ENCODE measurements at places on chromosomes 7 and 10. TPM values are rescaled to one million over a fixed set of nuclear protein-coding genes. Genes with fewer than 3 reads are reported as not detected.

DNA sequence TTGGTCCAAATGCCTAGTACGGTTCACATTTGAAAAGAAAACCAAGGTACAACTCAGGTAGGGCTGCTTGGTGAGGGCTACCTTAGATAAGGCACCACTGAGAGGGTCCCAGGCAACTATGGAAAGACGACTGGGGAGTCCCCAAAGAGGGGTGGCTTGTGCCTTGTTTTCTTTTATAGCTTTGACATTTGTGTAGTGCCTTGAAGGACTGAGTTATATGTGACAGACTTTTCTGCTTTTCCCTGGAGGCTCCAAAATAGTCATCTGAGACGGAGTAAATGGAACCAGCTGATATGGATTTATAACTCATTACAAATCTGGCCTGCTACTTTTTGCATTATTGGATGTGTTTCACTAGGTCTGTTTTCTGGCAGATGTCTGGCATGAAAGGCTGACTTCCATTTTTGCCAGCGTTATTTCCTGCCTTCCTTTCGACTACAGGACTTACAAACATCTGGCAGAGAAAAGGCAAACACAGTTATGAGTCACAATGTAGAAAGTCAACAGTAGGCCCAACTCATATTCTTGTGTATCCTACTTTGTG is 88.2 kb upstream of the IMMP2L start:
- DNase-seq = no peak

- no peak for DNase-seq
Measured at GRCh38 chr10:21326594-21327288, 198.7 kb downstream of the SKIDA1 start.

GRCh38 chr7:50598460-50599343 is 33.5 kb upstream of the DDC start:
- DNase-seq = no peak

- no peak for DNase-seq
Measured at GRCh38 chr10:79260811-79261740, 86.2 kb upstream of the PPIF start.

DNA sequence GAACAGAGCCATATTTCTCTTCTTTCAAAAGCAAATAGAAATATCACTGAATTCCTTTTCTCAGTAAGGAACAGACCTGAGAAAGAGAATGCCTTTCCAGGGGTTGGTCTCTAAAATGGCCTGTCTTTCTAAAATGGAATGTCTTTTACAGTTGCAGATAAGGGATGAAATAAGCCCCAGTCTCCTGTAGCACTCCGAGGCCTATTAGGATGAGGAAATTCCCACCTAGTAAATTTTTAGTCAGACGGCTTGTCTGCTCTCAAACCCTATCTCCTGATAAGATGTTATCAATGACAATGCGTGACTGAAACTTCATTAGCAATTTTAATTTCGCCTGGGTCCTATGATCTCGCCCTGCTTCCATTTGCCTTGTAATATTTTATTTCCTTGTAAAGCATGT is 2.9 kb upstream of the EFCAB10 start:
- no peak for DNase-seq

DNA sequence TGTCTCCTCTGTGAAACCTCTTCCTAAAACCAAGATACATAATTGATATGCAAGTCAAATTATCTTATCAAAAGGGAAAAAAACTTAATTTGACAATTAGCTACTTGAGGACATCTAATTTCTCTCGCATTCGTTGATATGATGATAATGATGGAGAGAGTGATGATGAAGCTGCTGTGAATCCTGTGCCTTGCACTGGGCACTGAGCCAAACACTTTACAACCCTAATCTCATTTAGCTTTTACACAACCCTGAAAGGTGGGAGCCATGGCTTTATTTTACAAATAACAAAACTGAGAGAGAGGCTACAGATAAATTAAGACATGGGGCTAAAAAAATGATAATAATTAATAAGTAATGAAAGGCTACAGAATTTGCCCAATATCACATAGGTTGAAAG is 176.0 kb downstream of the NOC3L start:
- no peak for DNase-seq

DNA sequence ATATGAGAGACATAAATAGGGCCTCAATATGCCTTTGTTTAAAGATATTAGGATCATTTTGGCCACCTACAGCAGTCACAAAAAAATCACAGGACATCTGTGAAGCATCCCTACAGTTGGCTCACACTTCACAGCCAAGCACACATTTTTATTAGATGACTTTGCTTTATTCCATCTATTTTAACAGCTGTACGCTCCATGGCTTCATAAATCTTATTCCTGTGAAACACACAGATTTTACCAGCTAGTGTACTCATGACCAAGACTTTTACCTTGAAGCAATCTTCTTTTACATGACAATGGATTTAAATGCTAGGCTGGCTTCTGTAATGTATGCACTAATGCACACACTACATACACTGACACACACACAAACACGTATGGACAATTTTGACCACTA is 254.8 kb upstream of the PITRM1 start:
- peak; percentile 40 for DNase-seq

DNA sequence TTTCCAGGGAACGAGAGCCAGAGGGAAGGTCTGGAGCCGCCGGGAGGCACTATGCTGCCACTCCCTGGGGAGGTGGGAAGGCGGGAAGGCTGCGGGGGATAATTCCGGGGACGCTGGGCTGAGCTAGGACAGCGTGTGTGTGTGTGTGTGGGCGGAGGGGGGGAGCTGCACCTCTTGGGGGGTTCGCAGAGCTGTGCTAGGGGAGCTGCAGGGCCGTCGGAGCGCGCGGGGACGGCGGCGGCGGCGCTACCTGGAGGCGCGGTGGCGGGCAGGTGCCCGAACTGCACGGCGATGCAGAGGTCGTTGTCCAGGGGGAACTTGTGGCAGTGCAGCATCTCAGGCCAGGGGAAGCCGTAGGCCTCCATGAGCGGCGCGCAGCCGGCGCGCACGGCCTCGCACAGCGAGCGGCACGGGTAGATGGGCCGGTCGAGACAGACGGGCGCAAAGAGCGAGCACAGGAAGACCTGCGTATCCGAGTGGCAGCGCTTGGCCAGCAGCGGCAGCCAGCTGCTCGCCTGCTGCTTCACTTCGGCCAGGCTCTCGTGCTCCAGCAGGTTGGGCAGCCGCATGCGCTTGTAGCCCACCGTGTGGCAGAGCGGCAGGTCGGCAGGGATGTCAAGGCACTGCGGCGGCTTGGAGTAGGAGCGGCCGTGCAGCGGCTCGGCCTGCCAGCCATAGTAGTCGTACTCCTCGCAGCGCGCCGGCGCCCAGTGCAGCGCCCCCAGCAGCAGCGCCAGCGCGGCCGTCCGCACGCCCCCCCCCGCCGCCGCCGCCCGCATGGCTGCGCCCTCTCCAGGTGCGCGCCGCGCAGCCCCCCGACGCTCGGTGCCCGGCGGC is 526 bp downstream of the SFRP5 start:
- peak; percentile 26 for DNase-seq

DNA sequence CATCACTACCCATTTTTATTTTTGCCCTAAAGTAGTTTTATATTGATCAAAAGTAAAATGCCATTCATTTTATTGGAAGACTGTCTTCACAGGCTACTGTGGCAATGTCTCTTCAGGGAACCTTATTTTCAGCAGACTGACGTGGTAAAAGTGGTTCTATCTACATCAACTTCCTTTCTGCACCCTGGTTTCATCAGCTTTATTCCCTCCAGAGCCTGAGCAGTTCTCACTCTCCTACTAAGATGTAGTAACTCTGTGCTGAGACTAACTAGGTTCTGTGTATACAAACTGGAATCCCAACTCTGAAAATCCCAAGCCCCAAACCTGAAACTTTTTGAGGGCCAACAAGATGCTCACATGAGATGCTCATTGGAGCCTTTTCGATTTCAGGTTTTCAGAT is 155.3 kb downstream of the SFMBT2 start:
- DNase-seq = no peak

- no peak for DNase-seq
Measured at GRCh38 chr10:82397854-82398253, 522.9 kb downstream of the NRG3 start.

GRCh38 chr10:74234569-74234968 is 83.5 kb downstream of the ADK start:
- DNase-seq = no peak

Gene BBS9
- total RNA-seq = 25.1 TPM

- DNase-seq = no peak
Measured at GRCh38 chr7:35734001-35734483, 39.1 kb upstream of the HERPUD2 start.

DNA sequence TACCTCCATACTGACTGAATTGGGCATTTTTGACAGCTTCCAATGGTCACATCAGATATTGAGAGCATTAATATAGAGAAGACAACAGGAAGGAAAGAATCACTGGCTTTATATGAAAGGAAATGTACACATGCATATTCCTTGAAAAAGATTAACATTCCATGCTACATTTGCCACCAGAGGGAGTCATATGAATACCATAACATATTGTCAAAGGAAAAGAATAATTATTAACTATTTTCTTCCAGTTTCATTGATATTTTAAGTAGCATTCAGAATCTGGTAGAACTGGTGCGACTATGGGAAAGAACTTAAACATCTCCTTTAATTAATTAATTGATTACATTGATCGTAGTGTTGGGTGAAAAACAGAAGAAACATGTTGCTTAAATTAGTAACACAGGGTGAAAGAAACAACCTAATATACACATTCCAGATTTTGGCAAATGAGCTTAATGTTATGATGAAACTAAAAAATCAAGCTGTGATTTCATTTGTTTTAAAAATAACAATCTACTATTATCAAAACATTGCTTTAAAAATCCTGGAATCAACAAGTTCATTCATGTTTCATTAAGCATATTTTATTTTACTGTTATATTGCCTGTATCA is 71.5 kb downstream of the GPR85 start:
- DNase-seq = peak; percentile 16

DNA sequence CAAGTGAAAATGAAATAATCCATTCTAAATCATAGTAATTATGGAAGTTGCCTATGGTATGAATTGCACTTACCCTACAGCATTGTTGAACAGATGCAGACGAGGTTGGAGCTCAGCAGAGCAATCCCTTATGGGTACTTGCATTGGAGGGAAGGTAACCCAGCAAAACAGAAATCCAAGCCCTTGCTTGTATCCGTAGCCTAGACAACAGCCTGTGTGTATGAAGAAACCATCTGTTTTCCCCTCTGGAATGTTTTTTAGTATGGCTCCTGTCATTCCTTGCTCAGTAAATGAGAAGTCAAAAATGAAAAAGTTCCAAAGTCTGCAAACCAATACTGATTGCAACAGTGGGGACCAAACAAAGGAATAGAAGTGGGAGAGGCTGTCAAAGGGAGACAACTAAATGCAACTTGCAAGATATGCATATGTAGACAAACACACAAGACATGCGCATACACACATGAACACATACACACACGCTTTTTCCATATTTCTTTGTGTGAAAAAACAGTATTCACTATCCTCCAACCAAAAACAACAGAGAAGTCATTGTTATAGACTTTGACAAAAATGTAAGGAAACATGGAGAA is 260.8 kb downstream of the DYNC1I1 start:
- DNase-seq = no peak

DNA sequence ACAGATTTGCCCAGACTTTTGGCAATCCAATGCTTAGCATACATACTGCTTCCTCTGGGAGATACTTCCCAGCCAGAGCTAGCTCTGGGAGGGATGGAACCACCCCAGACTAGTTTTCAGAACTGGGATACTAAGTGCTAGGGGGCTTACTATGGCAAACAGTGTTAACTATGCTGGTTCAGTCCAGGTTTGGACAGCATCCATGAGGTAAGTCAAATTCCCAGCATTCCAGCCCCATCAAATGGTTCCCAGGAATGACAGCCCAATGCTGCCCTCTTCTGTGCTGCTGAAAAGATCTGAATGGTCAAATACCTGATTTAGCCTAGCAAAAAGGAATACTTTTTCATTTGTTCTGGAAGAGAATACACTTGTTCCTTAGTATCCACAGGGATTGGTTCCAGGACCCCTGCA is 141.7 kb upstream of the CCDC6 start:
- peak; percentile 42 for DNase-seq

Gene SPDYE1
- not detected for total RNA-seq

Gene CPEB3
- total RNA-seq = 1.2 TPM

DNA sequence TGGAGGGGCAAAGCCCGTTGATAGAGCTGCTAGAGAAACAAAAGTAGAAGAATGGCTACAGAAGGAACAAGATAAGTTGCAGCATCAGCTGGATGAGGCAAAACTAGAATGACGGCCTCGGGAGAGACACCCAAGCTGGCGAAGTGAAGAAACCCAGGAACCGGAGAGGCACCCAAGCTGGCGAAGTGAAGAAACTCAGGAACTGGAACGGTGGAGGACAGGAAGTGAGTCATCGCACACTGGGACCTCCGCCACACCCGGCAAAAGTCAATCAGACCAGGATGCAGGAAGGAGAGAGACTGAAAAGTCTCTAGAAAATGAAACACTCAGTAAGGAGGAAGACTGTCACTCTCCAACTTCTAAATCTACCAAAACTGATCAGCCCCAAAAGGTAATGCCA is 133.0 kb upstream of the NEBL start:
- peak; percentile 8 for DNase-seq

GRCh38 chr10:125337510-125337909 is 177.1 kb upstream of the CTBP2 start:
- no peak for DNase-seq

Gene SND1
- total RNA-seq = 267 TPM

Gene FAM25C
- not detected for total RNA-seq

Gene PGAM1
- 706 TPM for total RNA-seq

Gene CALHM3
- total RNA-seq = not detected

DNA sequence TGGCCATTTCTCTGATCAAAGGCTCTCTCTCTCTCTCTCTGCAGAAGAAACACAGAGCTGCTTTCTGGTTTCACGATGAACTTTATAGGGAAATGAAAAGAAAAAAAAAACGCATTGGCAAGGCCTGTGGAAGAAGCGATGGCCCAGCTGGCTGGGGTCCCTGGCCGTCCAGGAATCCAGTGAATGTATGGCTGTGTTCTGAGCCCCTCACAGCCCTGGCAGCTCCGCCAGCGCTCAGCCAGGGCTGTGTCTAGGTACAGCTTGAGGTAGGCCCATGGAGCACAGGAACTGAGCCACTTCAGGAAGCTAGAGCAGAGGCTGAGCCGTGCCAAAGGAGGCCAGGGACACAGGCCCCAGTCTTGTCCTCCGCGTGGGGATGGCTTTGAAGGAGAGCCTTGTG is 13.1 kb upstream of the UCMA start:
- DNase-seq = no peak

DNA sequence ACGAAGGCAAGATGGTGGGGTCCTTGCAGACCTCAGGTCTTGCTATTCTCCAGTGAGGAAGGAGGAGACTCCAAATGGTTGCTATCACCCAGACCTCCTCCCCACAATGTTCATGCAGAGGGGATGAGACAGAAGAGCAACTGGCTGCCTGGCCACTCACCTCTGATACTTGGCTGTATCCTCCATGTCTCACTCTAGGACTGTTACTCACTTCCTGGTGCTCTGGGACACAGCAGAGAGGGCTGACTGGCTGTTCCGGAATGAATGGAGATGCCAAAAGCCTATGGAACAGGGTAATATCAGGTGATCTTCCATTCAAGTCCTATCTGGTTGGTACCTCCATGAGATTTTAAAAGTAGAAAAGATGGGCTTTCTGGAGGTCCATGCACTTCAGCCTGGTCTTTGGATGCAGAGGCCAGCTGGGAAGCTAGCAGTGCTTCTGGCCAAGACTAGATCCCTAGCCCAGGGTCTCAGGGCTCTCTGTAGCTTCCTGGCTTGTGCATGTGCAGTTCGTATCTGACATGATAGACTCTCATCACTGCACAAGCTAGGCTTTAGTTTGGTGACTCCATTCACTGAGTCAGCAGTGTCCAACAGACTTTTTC is 27.0 kb upstream of the ABI1 start:
- DNase-seq = no peak

Gene OAT
- 120 TPM for total RNA-seq

Data from astrocyte (in vitro differentiated cells and primary cell).